ENCODE measurements at places on chromosomes 1 and 21.

GRCh38 chr1:246724731-246725095 lies 504 bp downstream of the SCCPDH start:
- no peak for DNase-seq

DNA sequence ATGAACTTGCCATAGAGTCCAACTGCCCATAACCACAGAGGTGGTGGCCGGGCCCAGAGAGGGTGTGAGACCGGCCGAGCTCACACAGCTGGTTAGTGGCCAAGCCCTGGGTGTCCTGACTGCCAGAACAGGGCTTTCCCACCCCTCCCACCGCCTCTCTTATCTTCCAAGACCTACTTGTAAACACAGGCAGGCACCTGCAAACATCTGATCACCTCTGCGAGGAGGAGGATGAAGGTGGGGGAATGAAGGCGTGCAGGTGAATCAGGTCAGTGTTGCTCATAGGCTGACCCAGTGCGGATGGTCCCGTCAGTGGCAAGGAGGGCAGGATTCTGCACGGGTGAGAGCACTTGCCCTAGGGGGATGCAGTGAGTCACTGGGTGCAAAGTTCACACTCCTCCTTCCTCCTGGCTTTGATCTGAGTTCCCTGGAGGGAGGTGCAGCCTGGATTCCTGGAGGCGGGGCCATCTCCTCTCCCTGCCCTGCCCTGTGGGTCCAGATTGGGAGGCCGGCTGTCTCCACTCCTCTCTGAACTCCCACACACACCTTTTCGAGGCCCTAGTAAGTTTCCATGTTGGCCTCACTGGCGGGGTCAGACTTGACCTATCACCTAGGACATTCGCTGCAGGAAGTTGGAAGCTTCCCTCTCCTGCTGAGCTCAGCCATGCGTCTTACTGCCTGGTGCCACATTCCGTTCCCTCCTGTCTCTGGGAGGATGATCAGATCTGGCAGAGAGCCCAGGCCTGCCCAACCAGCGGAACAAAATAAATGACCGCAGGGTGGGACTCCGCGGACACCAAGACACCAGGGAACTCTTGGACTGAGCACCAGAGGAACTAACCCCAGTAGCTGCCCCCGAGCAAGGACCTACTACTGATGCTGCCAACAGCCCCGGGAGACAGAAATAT lies 7.3 kb downstream of the UQCRHL start:
- no peak for DNase-seq

DNA sequence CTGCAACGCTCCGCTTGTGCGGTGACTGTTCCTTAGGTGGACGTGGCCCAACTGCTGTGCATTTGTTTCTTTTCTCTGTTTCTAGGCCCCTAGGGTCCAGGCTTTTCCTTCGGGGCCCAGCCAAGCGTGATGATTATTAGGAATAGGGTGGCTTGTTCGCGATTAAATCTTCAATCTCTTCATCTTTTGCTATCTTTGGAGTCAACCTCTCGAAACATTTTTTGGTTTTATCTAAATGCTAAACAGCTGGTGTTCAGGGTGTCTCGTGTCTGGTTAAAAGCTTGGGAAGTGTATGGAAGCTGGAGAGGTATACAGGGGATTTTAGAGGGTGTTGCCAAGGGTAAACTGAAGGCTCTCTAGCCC lies 844 bp upstream of the PLD5 start:
- DNase-seq, result no peak

DNA sequence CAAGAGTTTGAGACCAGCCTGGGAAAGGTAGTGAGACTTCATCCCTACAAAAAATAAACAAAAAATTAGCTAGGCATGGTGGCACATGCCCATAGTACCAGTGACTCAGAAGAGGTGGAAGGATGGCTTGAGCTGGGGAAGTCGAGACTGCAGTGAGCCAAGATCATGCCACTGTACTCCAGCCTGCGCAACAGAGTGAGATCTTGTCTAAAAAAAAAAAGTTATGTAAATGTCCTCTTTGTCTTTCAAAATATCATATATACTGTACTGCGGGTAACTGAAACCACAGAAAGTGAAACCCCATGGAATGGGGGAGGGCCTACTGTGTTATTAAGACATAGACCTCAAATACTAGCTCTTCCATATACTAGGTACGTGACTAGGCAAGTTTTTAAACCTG lies 20.8 kb downstream of the ACADM start:
- DNase-seq, result no peak

- DNase-seq, result no peak
These were observed 49.2 kb upstream of the POFUT2 start for GRCh38 chr21:45336870-45337269.

- no peak for DNase-seq
These were observed 44.2 kb upstream of the ETS2 start for GRCh38 chr21:38761531-38761930.

DNA sequence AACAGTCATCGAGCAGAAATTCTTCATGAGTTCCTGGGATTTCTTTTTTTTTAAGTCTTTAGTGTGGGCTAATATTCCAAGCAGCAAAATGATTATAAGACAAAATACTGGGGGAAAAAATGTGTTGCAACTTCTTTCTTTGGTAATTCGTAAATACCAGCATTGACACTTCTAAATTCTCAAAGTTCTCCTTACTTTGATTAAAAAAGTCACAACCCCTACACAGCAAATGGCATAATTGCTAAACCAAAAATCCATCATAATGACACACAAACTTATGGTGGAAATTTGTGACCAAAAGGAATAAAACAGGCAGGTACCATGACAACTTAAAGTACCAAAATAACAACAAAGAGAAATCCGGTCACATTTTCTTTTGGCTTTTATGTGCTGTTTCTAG lies 585.2 kb upstream of the PKN2 start:
- DNase-seq, result no peak
